ENCODE measurements at places on chromosomes 13 and 19. TPM values are rescaled to one million over a fixed set of nuclear protein-coding genes. Genes with fewer than 3 reads are reported as not detected.

DNA sequence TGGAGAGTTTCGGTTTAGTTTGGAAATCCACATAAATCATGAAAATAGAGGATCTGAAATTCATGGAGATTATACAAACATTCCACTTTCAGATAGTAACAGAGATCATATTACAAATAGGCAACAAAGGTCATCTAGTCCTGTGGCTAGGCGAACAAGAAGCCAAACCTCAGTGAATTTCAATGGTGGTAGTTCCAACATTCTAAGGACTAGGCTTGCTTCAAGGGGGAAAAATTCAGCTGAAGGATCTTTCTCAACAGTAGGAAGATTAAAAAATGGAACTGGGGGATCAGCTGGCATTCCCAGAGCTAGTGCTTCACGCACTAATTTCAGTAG, 47.0 kb downstream of the FOXO1 start:
- H3K36me3 ChIP-seq: peaks cover 2% of the 10 kb centered on the region
- H3K4me3 ChIP-seq: no peak overlapping the region
- peak overlapping the region; percentile 25 for H3K27ac ChIP-seq
- no peak for DNase-seq

DNA sequence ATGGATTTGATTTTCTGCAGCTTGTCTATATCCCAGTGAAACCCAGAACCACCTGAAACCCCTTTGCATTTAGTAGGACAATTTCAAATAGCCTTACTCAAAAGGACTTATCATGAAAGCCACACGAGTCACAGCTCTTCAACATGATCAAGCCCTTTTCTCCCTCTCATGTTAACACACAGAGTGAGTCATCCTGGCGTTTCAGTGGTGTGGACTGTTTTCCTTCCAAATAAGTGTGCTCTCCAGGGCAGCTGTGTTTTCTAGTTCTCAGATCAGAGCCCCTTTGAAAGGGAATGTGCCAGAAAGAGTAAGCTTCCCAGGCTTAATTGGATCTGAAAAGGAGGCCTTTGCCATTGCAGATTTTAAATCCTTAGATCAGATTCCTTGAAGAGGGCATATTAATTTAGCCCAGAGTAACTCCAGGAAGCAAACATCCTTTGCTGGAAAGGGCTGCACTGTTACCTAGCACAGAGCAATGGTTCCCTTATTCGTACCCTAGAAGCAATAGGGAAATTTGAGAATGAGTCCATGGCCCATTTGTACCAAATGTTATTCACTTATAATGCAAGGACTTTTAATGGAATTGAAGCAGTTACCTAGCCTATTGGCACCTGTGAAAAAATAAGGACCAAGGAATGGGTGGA, 51.3 kb downstream of the ERICH6B start:
- no peaks in the 10 kb centered on the region for H3K36me3 ChIP-seq
- H3K4me1 ChIP-seq: no peaks in the 10 kb centered on the region
- H3K4me3 ChIP-seq: no peak overlapping the region
- no peaks in the 10 kb centered on the region for H3K27me3 ChIP-seq

- H3K27me3 ChIP-seq: peaks cover 8% of the 10 kb centered on the region
- DNase-seq: no peak
- H3K4me3 ChIP-seq: no peak overlapping the region
- no peaks in the 10 kb centered on the region for H3K36me3 ChIP-seq
- H3K27ac ChIP-seq: no peak overlapping the region
Observed at GRCh38 chr13:28741084-28741491, 22.3 kb upstream of the SLC46A3 start.

DNA sequence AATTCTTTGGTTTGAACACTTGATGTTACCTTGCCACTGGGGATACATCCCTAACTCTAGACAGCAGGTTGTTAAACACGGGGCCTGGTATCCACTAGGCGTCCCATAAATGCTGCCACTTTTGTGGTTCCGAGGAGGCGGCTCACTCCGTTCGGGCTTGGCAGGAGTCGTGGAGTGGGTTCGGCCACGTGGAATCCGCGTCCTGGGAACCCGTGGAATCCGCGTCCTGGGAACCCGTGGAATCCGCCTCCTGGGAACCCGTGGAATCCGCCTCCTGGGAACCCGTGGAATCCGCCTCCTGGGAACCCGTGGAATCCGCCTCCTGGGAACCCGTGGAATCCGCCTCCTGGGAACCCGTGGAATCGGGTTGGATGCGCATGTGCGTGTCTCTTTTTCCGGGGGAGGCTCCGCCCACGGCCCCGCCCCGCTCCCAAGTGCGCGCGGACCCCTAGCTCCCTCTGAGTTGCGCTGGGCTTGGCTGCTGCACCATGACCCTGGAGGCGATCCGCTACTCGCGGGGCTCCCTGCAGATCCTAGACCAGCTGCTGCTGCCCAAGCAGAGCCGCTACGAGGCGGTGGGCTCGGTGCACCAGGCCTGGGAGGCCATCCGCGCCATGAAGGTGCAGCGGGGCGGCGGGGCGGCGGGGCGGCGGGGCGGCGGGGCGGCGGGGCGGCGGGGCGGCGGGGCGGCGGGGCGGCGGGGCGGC, at the start of gene MRI1:
MRI1 (plus strand) TSS at position 422 of the 707 bp plus-strand sequence; CDS start at position 489, 67 bp downstream.
- H3K27ac ChIP-seq: no peak within 1 kb of the TSS
- peaks cover 7% of the 10 kb centered on the region for H3K36me3 ChIP-seq
- no peaks in the 10 kb centered on the region for H3K27me3 ChIP-seq
- H3K4me3 ChIP-seq: peak within 1 kb of the TSS; percentile 77
- H3K4me1 ChIP-seq: peaks cover 6% of the 10 kb centered on the region
- peak; percentile 39 for DNase-seq

GRCh38 chr13:113115363-113116205, 7.0 kb upstream of the F10 start:
- no peak overlapping the region for H3K4me3 ChIP-seq
- no peaks in the 10 kb centered on the region for H3K4me1 ChIP-seq
- no peaks in the 10 kb centered on the region for H3K36me3 ChIP-seq

- no peak overlapping the region for H3K4me3 ChIP-seq
- peaks cover 28% of the 10 kb centered on the region for H3K27me3 ChIP-seq
- H3K27ac ChIP-seq: no peak overlapping the region
- DNase-seq: no peak
- no peaks in the 10 kb centered on the region for H3K4me1 ChIP-seq
Observed at GRCh38 chr19:51168564-51169282, 26.6 kb downstream of the SIGLEC7 start.

DNA sequence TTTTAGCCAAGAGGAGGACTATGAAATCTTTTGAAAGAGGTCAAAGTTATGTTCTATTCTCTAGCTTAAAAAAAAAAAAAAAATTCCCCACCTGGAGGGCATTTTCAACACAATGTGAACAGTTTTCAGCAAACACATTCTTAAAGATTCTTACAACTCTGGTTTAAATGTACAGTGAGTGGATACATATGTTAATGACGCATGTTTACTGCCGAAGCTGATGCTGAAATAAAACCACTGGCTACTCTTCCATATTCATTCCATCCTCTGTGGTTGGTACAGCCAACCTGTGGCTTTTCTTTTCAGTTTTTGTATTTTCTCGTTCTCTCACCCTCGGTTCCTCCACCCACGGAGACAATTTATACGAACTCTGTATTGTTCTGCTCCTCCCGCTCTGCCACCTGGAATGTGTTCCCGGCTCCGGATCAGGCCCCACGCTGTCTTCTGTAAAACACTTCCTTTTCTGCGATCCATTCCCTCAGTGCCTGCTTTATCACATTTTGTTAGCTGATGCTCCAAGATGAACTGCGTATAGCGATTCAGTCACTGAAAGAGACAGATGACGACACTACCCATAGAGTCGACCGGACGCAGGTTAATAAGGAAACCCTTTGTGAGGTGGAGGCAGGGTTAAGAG, 466.4 kb upstream of the ARGLU1 start:
- H3K4me1 ChIP-seq: no peaks in the 10 kb centered on the region
- H3K27me3 ChIP-seq: no peaks in the 10 kb centered on the region
- H3K27ac ChIP-seq: no peak overlapping the region
- no peak overlapping the region for H3K4me3 ChIP-seq
- no peak for DNase-seq

DNA sequence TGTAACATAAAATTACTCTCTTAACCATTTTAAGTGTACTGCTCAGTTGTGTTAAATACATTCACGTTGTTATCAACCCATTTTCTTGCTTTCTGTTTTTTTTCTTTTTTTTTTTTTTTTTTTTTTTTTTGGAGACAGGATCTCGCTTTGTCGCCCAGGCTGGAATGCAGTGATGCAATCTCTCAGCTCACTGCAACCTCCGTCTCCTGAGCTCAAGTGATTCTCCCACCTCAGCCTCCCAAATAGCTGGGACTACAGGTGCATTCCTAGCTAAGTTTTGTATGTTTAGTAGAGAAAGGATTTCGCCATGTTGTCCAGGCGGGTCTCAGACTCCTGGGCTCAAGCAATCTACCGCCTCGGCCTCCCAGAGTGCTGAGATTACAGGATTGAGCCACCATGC, 42.5 kb upstream of the C13orf42 start:
- peaks cover 37% of the 10 kb centered on the region for H3K4me1 ChIP-seq
- no peak overlapping the region for H3K27ac ChIP-seq
- no peaks in the 10 kb centered on the region for H3K27me3 ChIP-seq
- no peaks in the 10 kb centered on the region for H3K36me3 ChIP-seq
- no peak overlapping the region for H3K4me3 ChIP-seq
- DNase-seq: no peak

GRCh38 chr13:33610438-33611120, 207.4 kb upstream of the RFC3 start:
- H3K27me3 ChIP-seq: no peaks in the 10 kb centered on the region
- H3K4me1 ChIP-seq: peaks cover 5% of the 10 kb centered on the region
- no peak for DNase-seq

GRCh38 chr19:5940260-5941208, 26.5 kb downstream of the CAPS start:
- no peak overlapping the region for H3K4me3 ChIP-seq
- no peak for DNase-seq
- peaks cover 9% of the 10 kb centered on the region for H3K36me3 ChIP-seq
- H3K27ac ChIP-seq: no peak overlapping the region
- H3K27me3 ChIP-seq: no peaks in the 10 kb centered on the region
- H3K4me1 ChIP-seq: peaks cover 11% of the 10 kb centered on the region

GRCh38 chr19:17215127-17215971, at the start of gene USE1:
TSS of gene USE1 (plus strand) at chr19:17215357. CDS start at chr19:17215406, 49 bp downstream.
- H3K4me3 ChIP-seq: peak within 1 kb of the TSS; percentile 86
- H3K27me3 ChIP-seq: no peaks in the 10 kb centered on the region
- H3K27ac ChIP-seq: peak within 1 kb of the TSS; percentile 98
- H3K36me3 ChIP-seq: peaks cover 11% of the 10 kb centered on the region
- peaks cover 4% of the 10 kb centered on the region for H3K4me1 ChIP-seq
- peak; percentile 77 for DNase-seq

GRCh38 chr19:42175952-42176648, 41.4 kb downstream of the DEDD2 start:
- H3K4me1 ChIP-seq: peaks cover 5% of the 10 kb centered on the region
- H3K27me3 ChIP-seq: peaks cover 50% of the 10 kb centered on the region
- no peaks in the 10 kb centered on the region for H3K36me3 ChIP-seq
- no peak overlapping the region for H3K27ac ChIP-seq

DNA sequence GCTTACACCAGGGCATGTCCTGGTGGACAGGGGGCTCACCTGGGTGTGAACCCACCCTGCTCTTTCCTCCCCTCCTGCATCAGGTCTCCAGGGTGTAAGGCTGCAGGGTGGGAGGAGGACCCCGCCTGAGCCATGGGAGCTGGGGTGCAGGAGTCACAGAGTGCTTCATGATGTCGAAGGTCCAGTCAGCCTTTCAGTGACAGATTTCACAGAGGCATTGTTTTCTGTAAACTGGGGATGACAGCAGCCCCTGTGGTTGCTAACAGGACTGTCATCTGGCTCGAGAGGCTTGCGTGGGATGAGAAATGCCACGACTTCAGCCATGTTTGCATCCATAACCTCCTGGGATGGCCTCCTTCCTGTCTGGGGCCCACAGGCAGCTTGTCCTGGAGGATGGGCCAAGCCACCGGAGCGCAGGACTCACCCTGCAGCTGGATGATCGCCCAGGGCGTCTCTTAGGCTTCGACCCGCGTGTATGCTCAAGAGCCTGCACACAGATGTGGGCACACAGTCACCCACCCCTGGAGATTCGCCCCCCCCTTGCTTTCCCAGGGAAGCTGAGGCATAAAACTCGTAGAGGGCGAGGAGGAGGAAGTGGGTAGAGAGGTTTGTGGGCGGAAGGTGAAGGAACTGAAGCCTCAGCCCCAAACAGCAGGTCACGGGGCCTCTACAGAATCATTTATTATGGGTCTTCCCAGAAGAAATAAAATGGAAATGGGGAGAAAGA, 4.9 kb downstream of the NANOS3 start:
- H3K4me1 ChIP-seq: peaks cover 3% of the 10 kb centered on the region
- peak overlapping the region; percentile 16 for H3K27ac ChIP-seq
- no peak for DNase-seq
- H3K4me3 ChIP-seq: no peak overlapping the region

GRCh38 chr19:2419754-2420153, 7.6 kb downstream of the TIMM13 start:
- no peak for DNase-seq
- no peak overlapping the region for H3K27ac ChIP-seq

DNA sequence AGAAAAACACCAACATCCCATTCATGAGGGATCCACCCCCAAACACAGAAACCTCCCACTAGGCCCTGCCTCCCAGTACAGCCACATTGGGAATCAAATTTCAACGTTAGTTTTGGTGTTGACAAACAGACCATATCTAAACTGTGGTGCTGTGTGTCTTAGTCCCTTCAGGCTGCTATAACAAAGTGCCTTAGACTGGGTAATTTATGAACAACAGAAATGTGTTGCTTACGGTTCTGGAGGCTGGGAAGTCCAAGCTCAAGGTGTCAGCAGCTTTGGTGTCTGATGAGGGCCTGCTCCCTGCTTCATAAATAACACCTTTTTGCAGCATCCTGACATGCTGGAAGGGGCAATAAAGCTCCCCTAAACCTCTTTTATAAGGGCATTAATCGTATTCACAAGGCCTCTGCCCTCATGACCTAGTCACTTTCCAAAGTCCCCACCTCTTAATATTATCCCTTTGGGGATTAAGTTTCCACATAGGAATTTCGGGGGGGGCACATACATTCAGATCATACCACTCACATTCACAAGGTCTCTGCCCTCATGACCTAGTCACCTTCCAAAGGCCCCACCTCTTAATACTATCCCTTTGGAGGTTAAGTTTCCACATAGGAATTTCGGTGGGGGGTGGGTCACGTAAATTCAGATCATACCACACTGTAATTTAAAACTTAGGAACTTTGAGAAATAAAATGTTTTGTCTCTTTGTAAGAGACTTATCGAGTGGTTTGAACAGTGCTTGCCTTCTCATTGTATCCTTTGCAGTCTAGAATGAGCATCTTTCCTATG, 27.5 kb downstream of the ZNF507 start:
- peak overlapping the region; percentile 91 for H3K27ac ChIP-seq
- no peaks in the 10 kb centered on the region for H3K27me3 ChIP-seq
- H3K36me3 ChIP-seq: peaks cover 34% of the 10 kb centered on the region
- peaks cover 27% of the 10 kb centered on the region for H3K4me1 ChIP-seq

The NLRP12 gene
- not detected for total RNA-seq

The CLEC11A gene
- total RNA-seq: 5.4 TPM

The ZNF135 gene
- total RNA-seq: 17.3 TPM

The KLK6 gene
- 1.2 TPM for total RNA-seq

The ANGPTL8 gene
- total RNA-seq: not detected

The ZNF844 gene
- 12.7 TPM for total RNA-seq

The FCGBP gene
- total RNA-seq: 1.2 TPM

The PRTN3 gene
- not detected for total RNA-seq

The CABP5 gene
- total RNA-seq: not detected

The CPB2 gene
- not detected for total RNA-seq

The TINCR gene
- total RNA-seq: 0.60 TPM

The SOHLH2 gene
- total RNA-seq: 0.55 TPM

The CD209 gene
- total RNA-seq: not detected

The ZNF546 gene
- 5.1 TPM for total RNA-seq

Measured in progenitor cell of endocrine pancreas (in vitro differentiated cells).